ENCODE measurements at places on chromosomes 2 and 18.

GRCh38 chr2:152058655-152059054 lies 40.2 kb downstream of the CACNB4 start:
- no peak for DNase-seq

- no peak for DNase-seq
These were observed 286.0 kb downstream of the TRIB2 start for GRCh38 chr2:13002536-13003331.

DNA sequence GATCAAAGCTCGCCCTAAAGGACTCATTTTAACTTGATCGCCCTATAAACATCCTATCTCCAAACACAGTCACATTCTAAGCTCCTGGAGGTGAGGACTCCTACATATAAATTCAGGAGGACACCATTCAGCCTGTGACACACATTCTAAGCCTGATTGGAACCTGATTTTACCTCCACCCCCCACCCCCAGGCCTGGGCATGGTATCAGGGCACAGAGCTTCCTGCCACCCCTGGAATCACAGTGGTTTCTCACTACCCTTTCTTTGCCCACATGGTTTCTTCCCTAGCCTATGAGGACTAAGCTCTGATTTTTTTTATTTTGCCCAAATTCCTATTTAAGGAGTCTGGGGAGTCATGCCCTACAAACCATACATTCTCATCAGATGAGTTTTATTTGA lies 428.1 kb upstream of the ID2 start:
- no peak for DNase-seq

GRCh38 chr2:189541591-189541990 lies 39.0 kb downstream of the SLC40A1 start:
- no peak for DNase-seq

GRCh38 chr2:35220461-35220860 lies 1135.1 kb upstream of the CRIM1 start:
- DNase-seq = no peak

DNA sequence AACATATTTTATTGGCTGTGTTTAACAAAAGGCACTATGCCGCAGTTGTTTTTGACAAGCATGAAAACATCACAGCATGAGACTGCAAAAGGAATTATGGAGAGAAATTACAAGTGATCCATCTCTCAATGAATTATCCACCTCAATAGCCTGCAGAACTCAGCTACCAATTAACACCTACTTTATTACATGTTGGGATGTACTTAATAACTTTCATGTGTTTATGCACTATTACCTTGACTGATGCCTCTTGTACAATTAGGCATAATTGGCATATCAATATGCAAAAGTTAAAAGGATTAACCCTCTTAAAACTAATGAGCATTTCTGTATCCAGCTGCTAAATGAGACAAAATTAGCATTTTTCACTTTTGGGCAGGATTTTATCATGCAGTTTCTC lies 27.8 kb downstream of the ARHGAP15 start:
- peak; percentile 30 for DNase-seq

DNA sequence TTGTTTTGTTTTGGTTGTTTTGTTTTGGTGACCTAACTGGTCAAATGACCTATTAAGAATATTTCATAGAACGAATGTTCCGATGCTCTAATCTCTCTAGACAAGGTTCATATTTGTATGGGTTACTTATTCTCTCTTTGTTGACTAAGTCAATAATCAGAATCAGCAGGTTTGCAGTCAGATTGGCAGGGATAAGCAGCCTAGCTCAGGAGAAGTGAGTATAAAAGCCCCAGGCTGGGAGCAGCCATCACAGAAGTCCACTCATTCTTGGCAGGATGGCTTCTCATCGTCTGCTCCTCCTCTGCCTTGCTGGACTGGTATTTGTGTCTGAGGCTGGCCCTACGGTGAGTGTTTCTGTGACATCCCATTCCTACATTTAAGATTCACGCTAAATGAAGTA lies at the start of gene TTR:
Gene TTR (plus strand): TSS at position 250 of the 400 bp plus-strand sequence. CDS start 26 bp downstream, at position 276.
- DNase-seq = no peak

- DNase-seq = no peak
These were observed 56.4 kb downstream of the NAB1 start for GRCh38 chr2:190705280-190705679.

- no peak for DNase-seq
These were observed 171.2 kb downstream of the ASB1 start for GRCh38 chr2:238597638-238598528.

- DNase-seq = no peak
These were observed 136.1 kb downstream of the EXOC6B start for GRCh38 chr2:72689579-72690195.

DNA sequence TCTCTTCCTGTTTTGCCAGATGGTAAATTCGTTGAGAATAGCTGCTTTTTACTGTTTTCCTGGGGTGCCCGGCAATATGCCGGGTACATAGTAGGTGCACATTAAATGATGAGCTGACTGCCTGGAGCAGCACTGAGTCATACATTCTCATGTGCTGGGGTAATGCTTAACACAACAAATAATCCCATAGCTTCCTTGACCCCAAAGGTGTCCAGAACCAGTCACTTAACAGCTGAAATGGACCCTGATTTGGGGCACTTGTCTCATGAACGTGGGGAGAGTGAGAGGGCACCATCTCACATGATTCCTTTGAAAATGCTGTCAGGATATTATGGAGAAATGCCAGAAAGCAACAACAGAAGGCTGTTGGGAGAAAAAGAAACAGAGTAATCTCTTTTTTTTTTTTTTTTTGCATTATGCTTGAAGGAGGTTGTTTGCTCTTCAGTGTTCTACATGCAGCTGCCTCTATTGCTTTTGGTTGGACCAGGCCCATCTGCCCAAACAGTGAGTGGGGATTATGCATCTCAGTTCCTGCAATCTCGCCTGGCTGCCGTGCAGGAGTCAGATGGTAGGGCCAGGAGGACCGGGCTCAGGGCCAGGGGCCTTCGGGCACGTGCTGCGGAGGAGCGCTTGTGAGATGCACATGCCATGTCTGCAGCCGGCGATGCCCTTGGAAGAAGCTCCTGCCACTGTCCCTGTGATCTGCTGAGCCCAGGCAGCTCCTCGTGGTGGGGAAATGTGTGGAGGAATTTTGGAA lies 162.1 kb downstream of the SH3RF3 start:
- DNase-seq = no peak

- no peak for DNase-seq
These were observed 21.5 kb upstream of the GPC1 start for GRCh38 chr2:240413813-240414429.

DNA sequence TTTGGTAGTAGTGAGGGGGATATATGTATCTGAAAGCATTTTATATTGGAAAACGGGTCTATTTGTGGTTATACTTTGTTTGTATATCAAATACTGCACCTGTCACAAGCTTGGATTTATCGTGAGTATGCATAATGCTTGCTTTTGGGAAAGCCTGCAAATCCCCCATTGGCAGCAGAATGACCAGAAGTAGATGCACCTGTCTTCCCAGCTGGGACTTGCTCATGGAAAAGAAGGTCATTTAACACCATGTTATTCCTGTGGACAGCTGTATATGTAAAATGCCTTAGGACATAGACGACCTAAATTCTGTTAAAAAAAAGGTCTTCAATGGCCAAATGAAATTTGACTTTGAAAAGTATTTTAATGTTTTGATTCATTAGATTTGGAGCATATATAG lies 599.4 kb downstream of the XIRP2 start:
- DNase-seq = no peak

- DNase-seq = no peak
These were observed 91.9 kb upstream of the STK17B start for GRCh38 chr2:196263181-196263747.

GRCh38 chr2:105443617-105444598 lies 45.1 kb upstream of the FHL2 start:
- no peak for DNase-seq

DNA sequence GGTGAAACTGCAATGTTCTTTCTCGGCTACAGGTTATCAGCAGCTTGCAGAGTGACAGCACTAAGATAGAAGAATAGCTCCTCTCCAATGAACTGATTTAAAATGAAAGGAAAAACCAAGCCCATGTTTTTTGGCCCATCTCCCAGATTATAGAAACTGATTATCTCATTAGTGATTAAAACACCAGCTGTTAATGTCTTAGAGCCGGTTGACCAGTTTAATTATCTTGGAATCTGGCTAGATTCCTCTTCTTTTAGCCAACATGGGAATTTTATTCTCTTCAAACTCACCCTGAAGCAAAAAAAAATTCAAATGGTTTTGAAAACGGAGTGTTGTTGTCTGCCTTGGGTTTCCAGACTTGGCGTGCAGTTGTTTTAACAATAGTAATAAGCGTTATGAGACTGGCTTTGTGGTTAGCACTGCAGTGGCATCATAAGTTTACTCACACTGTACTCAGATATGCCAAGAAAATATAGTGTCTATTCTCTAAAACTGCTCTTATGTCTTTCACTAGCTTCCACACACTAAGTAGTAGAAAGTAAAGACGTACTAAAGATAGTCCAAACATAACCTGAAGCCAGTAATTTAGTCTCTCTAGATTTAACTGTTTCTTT lies 665.3 kb downstream of the STK39 start:
- no peak for DNase-seq

DNA sequence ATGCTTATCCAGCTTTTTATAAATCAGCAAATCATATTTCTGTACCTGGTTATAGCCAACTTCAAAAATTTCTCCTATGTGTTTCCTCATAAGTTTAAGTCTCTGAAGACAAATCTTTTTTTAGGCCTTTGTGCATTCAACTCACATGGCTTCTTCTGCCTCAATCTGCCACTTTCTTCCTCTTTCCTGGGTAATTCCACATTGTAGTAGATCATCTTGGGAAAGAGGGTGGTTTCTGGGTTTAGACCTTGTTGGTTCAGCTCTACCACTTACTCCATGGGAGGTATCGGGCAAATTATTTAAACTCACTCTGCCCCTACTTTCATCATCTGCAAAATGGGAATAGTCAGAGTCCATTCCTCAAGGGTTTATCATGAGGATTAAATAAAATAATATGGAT lies 707.0 kb upstream of the ZEB2 start:
- no peak for DNase-seq

DNA sequence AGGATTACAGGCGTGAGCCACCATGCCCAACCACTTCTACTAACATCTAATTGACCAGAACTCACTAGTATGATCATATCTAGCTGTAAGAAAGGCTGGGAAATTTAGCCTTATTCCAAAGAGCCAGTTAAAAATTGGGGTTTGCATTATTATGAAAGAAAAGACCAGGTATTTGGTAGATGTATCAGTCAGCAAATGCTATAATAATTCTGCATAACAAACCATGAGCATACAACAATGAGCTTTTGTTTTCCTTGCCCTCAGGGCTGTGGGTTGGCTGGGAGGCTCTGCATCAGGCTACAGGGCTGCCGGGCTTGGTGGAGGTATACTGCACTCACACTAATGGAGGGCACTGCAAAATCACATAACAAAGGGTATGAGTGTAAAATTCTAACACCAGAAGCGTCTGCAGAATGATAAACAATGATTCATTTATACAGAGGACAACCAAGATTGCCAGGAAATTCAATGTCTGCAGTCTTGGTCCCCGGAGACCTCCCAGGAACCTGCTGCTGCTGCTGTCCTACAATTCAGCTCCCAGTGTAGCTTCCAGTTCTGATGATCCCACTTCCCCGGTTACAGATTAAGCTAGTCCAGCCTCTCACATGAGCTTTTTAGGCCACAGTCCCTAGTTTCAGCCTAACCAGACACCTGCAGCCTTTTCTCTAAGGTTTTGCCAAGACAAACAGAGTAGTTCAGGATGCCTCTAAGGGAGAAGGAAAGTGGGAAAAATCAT lies 32.2 kb upstream of the ST3GAL5 start:
- no peak for DNase-seq

- no peak for DNase-seq
These were observed 36.7 kb upstream of the ST8SIA5 start for GRCh38 chr18:46793565-46793964.

- no peak for DNase-seq
These were observed 1.2 kb upstream of the DES start for GRCh38 chr2:219416938-219417337.

DNA sequence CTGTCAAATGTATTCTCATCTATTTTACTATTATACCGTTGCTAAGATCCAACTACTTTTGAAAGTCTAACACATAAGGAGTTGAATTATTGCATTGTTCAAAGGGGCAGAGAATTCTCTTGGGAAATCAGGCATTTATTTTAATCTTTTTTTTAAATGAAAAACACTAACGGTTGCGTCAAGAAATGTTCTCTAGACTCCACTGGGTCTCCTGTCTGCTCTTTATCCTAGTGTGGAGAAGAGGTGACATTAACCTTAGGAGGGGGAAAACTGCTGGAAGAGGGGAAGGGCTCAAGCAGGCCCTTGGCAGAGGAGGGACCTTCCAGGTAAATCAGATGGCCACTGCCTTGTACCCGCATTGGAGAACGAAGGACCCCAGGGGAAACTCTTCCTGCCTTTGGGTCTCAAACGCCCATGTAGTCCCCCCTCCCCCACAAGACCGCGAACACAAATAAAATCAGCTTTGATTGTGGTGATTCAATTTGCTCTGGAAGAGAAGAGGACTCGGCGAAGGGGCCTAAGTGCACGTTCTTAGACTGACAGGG lies 1.1 kb upstream of the APCDD1 start:
- DNase-seq = no peak

- no peak for DNase-seq
These were observed 85.2 kb upstream of the FN1 start for GRCh38 chr2:215521031-215521430.
